Activated CD4-positive, alpha-beta memory T cell treated with anti-CD3 and anti-CD28 coated beads for 36 hours (primary cell): ENCODE measurements at places on chromosomes 2 and 18. TPM values are rescaled to one million over a fixed set of nuclear protein-coding genes. Genes with fewer than 3 reads are reported as not detected.
A peak's percentile ranks its signal among the peaks of the same experiment; 100 is the strongest.

DNA sequence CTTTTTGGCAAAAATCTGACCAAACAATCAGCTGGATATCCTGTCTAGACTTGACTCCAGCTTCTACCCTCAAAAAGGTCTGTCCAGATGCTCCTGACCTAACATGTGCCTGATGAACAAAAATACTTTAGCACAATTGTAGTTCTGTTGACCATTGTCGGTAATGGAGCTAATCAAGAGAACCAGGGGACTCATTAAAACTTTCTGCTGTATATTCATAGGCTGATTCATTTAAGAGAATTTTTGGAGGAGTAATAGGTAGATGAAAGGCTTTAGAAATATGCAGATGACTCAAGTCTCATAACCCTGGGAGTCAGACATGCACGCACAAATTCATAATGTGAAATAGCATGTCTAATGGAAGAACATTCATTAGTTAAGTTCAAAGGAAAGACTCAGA is 514.2 kb downstream of the TXNL1 start:
- no peak overlapping the region for H3K27ac ChIP-seq
- no peak for DNase-seq
- no peaks in the 10 kb centered on the region for H3K27me3 ChIP-seq
- no peaks in the 10 kb centered on the region for H3K36me3 ChIP-seq

DNA sequence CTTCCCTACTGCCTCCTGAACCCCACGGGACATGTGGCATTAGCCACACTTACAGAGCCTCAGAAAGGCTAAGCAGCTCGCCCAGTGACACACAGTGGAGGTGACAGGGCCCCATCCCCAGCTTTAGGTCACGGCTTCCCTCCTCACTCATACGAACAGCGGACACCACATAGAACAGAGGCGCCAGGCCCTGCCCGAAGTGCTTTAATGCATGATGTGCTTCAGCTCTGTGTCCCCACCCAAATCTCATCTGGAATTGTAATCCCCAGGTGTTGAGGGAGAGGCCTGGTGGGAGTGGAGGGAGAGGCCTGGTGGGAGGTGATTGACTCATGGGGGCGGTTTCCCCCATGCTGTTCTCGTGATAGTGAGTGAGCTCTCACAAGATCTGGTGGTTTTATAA is 135.3 kb downstream of the PTGR3 start:
- no peaks in the 10 kb centered on the region for H3K27me3 ChIP-seq
- H3K4me3 ChIP-seq = no peak overlapping the region
- no peak overlapping the region for H3K27ac ChIP-seq
- DNase-seq = no peak
- H3K36me3 ChIP-seq = peaks cover 16% of the 10 kb centered on the region
- peaks cover 34% of the 10 kb centered on the region for H3K4me1 ChIP-seq

IL1B gene
- total RNA-seq = 0.44 TPM

UCN gene
- 1.9 TPM for total RNA-seq

GRCh38 chr2:62568983-62569837 is 63.2 kb upstream of the TMEM17 start:
- H3K4me3 ChIP-seq = no peak overlapping the region
- H3K36me3 ChIP-seq = no peaks in the 10 kb centered on the region
- no peak overlapping the region for H3K27ac ChIP-seq
- DNase-seq = no peak

COLEC11 gene
- 0.31 TPM for total RNA-seq

TRIM43 gene
- not detected for total RNA-seq

DNA sequence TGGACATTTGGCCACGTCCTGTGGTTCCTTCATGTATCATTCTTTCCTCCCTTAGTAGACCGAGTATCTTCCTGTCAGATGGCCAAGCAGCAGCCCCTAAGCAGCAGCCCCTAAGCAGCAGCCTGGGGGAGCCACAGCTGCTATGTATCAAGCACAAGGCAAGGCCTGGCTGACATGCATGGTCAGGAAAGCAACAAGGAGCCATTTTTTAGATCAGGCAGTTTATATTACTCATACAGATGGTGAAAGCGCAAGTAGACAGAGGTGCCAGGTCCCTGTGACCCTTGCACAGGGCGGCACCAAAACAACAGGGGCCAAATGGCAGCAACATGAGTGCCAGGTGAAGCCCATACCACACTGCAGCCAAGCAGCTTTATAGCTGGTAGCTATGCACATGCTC is 22.1 kb downstream of the CHCHD5 start:
- H3K4me1 ChIP-seq = no peaks in the 10 kb centered on the region
- H3K4me3 ChIP-seq = no peak overlapping the region
- no peaks in the 10 kb centered on the region for H3K27me3 ChIP-seq
- no peak for DNase-seq
- H3K36me3 ChIP-seq = no peaks in the 10 kb centered on the region

DNA sequence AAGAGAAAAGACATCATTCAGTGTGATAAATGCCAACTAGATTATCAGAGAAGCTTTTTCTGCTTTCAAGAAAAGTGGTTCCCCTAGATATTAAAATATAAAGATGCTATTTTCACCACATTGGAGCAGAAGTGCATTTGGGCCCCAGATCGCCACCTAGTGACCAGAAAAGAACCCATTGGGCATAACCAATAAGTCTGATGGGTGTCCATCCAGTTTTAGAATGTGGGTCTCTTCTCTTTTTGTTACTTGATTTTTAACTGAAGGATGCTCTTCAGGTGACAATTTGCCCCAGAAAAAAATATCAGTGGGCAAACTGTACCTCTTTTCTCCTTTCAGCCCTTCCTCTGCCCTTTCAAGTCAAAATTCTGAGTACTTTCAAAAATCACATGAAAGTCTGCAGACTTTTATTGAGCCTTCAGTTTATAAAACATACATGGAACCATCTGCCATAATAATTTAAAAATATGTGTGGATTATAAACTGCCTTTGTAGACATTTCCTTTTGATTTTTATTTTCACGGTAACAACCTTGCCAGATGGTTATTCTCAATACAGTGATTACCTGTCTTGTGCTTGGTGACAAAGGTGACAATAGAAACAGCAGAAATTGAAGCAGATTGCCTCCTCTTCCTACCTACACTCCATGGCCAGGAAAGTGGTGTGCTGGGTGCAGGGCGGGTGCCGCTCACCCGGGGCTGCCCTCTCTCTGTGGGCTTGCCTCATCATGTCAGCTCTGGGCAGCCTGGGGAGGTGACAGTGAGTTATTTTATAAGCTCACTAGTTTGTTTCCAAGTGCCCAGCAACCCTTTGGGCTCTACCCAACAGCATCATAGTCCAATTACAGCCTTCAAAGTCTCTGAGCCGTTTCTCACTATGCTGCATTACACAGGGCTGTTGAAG is 124.5 kb downstream of the DCDC2C start:
- H3K27me3 ChIP-seq = peaks cover 3% of the 10 kb centered on the region
- no peaks in the 10 kb centered on the region for H3K4me1 ChIP-seq
- no peak overlapping the region for H3K27ac ChIP-seq
- DNase-seq = no peak
- no peaks in the 10 kb centered on the region for H3K36me3 ChIP-seq
- no peak overlapping the region for H3K4me3 ChIP-seq

GRCh38 chr2:42047488-42048298 is at the start of gene PKDCC:
PKDCC (plus strand) TSS chr2:42048021; CDS start chr2:42048200, 179 bp downstream.
- H3K36me3 ChIP-seq = no peaks in the 10 kb centered on the region
- peaks cover 50% of the 10 kb centered on the region for H3K27me3 ChIP-seq
- H3K4me3 ChIP-seq = peak within 1 kb of the TSS; percentile 37
- no peak within 1 kb of the TSS for H3K27ac ChIP-seq

DNA sequence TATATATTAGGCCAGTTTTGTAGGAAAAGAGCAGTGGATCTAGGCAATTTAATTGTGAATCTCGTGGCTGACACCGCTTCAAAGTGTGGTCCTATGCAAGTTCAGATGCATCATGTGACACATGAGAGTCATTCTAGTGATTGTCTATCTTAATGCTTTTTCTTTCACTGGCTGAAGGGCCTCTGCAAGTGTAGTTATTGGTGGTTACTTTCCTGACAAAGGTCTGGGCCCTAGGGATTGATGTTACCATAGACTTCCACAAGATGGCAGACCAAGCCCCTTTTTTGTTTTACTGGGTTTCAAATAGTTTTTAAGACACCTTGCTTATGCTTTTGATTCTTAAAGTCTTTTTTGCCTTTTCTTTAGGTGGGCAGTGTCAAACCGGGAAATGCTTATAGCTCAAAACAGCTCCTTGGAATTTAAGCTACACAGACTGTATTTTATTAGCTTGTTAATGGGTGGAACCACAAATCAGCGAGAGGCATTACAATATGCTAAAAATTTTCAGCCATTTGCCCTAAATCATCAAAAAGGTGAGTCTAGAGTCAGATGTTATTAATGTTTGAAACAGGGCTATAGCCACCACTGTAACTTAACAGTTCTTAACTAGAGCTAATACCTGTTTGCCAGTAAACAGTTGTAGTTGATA is 25.9 kb downstream of the CD8A start:
- no peaks in the 10 kb centered on the region for H3K27me3 ChIP-seq
- H3K4me1 ChIP-seq = peaks cover 19% of the 10 kb centered on the region
- H3K27ac ChIP-seq = no peak overlapping the region

RIT2 gene
- total RNA-seq = not detected

VSNL1 gene
- total RNA-seq = not detected

DNA sequence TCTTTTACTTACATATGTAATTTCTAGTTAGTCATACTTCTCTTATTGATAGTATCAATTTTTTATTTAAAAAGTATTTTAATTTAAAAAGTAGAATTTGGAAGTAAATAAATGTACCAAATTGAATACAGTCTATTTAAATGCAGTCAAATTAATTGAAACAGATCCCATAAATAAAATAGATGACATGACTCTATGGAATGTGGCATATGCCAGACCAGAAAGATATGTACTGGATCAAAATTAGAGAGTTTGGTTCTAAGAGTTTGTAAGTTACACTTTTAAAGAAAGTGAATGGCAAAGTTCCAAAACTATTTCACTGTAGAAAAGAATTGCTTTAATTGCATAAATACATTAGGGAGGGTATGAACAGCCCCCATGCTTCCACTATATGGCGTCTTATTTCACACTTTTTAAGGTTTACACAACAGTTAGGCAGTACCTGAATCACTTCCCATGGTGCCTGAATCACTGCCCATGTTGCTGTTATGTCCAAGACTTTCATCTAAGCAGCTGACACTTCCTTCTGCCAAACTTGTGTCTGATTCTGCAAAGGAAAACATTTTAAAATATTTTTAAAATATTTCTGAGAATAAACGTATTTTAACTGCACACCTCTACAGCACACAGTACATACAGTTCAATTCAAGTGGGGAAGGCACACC is 25.2 kb downstream of the IFIH1 start:
- H3K4me3 ChIP-seq = no peak overlapping the region
- H3K27ac ChIP-seq = no peak overlapping the region
- no peak for DNase-seq
- H3K4me1 ChIP-seq = no peaks in the 10 kb centered on the region
- H3K36me3 ChIP-seq = peaks cover 4% of the 10 kb centered on the region
- H3K27me3 ChIP-seq = no peaks in the 10 kb centered on the region

DNA sequence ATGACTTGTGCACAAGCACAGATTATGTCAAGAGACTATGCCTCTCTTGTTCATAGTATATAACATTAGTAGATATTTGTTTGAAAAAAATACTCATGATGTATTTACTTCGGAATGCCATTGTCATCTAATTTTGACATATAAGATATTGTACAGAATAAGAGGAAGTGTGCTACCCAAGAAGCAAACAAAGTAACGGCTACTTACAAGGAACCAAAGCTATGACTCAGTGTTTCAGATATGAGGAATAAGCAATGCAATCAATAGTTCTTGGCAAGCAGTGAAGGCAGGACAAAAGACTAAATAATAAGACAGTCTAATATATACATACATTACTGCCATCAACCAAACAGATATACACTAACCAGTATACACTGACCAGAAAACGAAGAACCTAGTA is 256.3 kb downstream of the CCDC178 start:
- H3K4me1 ChIP-seq = no peaks in the 10 kb centered on the region
- H3K36me3 ChIP-seq = no peaks in the 10 kb centered on the region
- no peak overlapping the region for H3K27ac ChIP-seq
- DNase-seq = no peak
- H3K27me3 ChIP-seq = no peaks in the 10 kb centered on the region

- peak overlapping the region; percentile 71 for H3K27ac ChIP-seq
- DNase-seq = peak; percentile 79
- H3K36me3 ChIP-seq = no peaks in the 10 kb centered on the region
- peaks cover 22% of the 10 kb centered on the region for H3K27me3 ChIP-seq
Measured at GRCh38 chr2:165794536-165794928, 485 bp upstream of the GALNT3 start.

LOXL3 gene
- total RNA-seq = 1.1 TPM

OSBPL6 gene
- 1.5 TPM for total RNA-seq

DNA sequence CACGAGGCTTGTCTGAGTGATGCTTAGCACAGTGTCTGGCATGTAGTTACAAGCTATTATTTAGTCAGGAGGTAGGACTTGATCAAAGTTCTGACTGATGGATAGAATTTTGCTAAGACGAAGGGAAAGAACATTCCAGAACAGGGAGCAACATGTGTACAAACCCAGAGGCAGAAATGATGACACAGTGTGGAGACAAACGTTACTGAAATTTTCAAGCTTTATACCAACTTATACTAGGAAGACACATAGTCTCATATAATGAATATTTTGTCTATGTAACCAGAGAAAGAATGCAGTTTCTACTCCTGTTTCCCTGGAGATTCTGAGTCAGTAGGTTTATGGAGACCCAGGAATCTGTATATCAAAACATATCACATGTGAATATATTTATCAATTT is 123.4 kb downstream of the FAM124B start:
- no peak overlapping the region for H3K4me3 ChIP-seq
- no peak overlapping the region for H3K27ac ChIP-seq
- peaks cover 7% of the 10 kb centered on the region for H3K27me3 ChIP-seq
- no peak for DNase-seq

GRCh38 chr2:151097128-151097527 is 164.5 kb downstream of the RBM43 start:
- no peak for DNase-seq
- H3K4me3 ChIP-seq = no peak overlapping the region
- peaks cover 10% of the 10 kb centered on the region for H3K27me3 ChIP-seq
- no peaks in the 10 kb centered on the region for H3K36me3 ChIP-seq

ABHD1 gene
- 0.29 TPM for total RNA-seq

- no peaks in the 10 kb centered on the region for H3K4me1 ChIP-seq
- H3K36me3 ChIP-seq = no peaks in the 10 kb centered on the region
- no peak overlapping the region for H3K4me3 ChIP-seq
- H3K27me3 ChIP-seq = peaks cover 4% of the 10 kb centered on the region
- H3K27ac ChIP-seq = no peak overlapping the region
Measured at GRCh38 chr2:235958221-235958930, 209.8 kb downstream of the GBX2 start.

TMEM198 gene
- total RNA-seq = 2.6 TPM

DNA sequence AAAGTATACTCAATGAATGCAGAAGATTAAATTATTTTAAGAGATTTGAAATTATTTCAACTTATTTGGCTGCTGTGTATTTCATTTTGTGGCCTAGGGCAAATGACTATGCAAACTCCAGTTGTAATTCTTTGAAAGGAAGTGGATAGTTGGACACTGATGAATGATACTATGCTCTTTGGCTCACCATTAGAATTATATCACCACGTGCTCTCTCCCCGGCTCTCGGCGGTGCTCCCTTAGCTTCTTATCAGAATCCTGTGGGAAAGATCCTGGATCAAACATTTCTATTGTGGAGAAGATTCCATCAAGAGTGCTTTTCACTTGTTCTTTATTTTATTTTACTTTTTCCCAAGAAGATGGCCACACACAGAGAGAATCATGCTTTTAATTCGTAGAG is 55.2 kb downstream of the ADCYAP1 start:
- no peak for DNase-seq
- H3K36me3 ChIP-seq = no peaks in the 10 kb centered on the region
- H3K4me1 ChIP-seq = peaks cover 8% of the 10 kb centered on the region
- H3K27me3 ChIP-seq = peaks cover 15% of the 10 kb centered on the region
- H3K27ac ChIP-seq = no peak overlapping the region
- no peak overlapping the region for H3K4me3 ChIP-seq
